ENCODE measurements at places on chromosomes 1 and 21.

GRCh38 chr1:7247791-7248548 is 462.7 kb downstream of the CAMTA1 start:
- H3K27ac ChIP-seq, result no peak overlapping the region
- no peaks in the 10 kb centered on the region for H3K4me1 ChIP-seq
- no peak overlapping the region for H3K4me3 ChIP-seq
- no peak for DNase-seq
- H3K36me3 ChIP-seq, result no peaks in the 10 kb centered on the region

GRCh38 chr1:228212966-228213844 is 5.4 kb downstream of the OBSCN start:
- H3K27me3 ChIP-seq, result no peaks in the 10 kb centered on the region
- H3K4me3 ChIP-seq, result peak overlapping the region; percentile 30
- H3K36me3 ChIP-seq, result peaks cover 34% of the 10 kb centered on the region
- H3K27ac ChIP-seq, result peak overlapping the region; percentile 76

- no peaks in the 10 kb centered on the region for H3K27me3 ChIP-seq
- peak overlapping the region; percentile 72 for H3K27ac ChIP-seq
- no peaks in the 10 kb centered on the region for H3K36me3 ChIP-seq
- DNase-seq, result peak; percentile 56
- H3K4me1 ChIP-seq, result peaks cover 29% of the 10 kb centered on the region
Measured at GRCh38 chr1:12433323-12434053, 184.5 kb downstream of the DHRS3 start.

DNA sequence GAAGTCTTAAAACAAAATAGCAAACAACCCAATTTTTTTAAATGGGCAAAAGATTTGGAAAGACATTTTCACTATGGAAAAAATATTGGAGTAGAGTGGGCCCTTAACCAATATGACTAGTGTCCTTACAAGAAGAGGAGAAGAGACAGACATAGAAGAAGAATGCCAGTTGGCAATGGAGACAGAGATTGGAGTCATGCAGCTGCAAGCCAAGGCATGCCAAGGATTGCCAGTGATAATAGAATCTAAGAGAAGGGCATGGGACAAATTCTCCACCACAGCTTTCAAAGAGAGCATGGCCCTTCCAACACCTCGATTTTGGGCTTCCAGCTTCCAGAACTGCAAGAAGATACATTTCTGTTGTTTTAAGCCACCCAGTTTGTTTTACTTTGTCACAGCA is 92.7 kb downstream of the RGS2 start:
- H3K4me3 ChIP-seq, result no peak overlapping the region
- H3K36me3 ChIP-seq, result no peaks in the 10 kb centered on the region
- no peak for DNase-seq
- no peaks in the 10 kb centered on the region for H3K4me1 ChIP-seq
- H3K27ac ChIP-seq, result no peak overlapping the region

- no peaks in the 10 kb centered on the region for H3K27me3 ChIP-seq
- no peak for DNase-seq
- H3K4me1 ChIP-seq, result no peaks in the 10 kb centered on the region
- H3K4me3 ChIP-seq, result no peak overlapping the region
Measured at GRCh38 chr1:20154301-20154831, 15.2 kb downstream of the PLA2G2F start.

DNA sequence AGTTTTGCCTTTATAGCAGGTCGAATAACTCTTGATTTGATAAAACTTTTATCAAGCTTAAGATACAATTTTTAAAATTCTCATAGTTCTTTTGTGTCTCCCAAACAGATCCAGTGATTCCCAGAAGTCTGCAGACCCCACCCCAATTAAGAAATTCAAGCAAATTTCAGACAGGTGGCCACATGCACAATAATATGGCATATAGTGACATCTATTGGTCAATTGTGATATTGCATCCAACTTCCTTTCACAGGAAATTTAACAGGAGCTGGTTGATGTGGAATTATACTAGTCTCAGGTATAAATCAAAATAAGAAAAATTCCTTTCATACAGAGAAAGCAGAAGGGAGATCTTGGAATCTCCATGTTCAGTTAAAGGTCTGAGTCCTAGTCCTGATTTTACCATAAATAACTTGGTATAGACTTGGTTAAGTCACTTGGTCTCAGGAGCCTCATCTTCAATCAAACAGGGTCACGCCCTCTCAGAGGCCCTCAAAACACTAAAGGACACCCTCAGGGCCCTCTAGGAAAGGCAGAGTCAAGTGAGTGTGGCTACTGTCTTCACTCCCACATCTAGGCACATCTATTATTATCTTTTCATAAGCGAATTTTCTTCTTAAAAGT is 24.1 kb downstream of the PIGM start:
- no peaks in the 10 kb centered on the region for H3K4me1 ChIP-seq
- no peaks in the 10 kb centered on the region for H3K36me3 ChIP-seq
- peaks cover 37% of the 10 kb centered on the region for H3K27me3 ChIP-seq
- H3K4me3 ChIP-seq, result no peak overlapping the region
